ENCODE measurements at places on chromosomes 5 and 9.

DNA sequence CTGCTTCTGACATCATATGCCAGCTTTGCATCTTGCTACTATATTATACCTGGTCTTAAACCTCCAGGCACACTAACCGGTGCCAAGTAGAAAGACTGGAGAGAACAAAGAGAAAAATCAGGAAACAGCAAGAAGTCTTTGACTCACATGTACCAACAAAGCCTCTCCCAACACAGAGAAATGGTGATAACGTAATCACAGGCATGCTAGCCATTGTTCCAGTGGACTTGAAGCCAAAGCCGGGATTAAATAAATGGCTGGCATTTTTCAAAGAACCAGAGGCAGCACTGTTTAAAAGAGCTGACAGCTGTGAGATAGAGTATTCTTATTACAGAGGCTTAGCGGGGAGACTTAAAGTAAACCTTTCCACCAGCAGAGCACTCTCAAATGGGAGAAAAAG lies 148.4 kb upstream of the NFIL3 start:
- no peak for DNase-seq

DNA sequence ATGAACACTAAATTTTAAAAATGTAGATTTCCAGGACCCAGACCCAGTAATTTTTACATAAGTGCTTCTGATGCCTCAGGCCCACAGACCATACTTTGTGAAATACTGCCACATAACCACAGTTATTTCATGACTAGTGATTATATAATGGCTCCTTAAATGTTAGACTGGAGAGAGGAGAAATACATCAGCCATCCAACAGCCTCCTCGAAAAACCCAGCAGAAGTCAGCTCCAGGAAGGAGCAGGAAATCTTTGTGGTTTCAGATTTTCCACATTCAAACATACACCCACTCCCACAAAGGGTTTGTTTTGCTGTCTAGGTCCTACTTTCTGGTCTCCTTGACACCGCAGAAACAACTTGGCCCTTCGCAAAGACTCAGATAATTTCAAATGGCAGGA lies 455.2 kb downstream of the DTWD2 start:
- DNase-seq = no peak

GRCh38 chr9:76510041-76510440 lies 51.1 kb downstream of the GCNT1 start:
- DNase-seq = no peak

GRCh38 chr9:135902655-135903357 lies 4.5 kb downstream of the CAMSAP1 start:
- no peak for DNase-seq

DNA sequence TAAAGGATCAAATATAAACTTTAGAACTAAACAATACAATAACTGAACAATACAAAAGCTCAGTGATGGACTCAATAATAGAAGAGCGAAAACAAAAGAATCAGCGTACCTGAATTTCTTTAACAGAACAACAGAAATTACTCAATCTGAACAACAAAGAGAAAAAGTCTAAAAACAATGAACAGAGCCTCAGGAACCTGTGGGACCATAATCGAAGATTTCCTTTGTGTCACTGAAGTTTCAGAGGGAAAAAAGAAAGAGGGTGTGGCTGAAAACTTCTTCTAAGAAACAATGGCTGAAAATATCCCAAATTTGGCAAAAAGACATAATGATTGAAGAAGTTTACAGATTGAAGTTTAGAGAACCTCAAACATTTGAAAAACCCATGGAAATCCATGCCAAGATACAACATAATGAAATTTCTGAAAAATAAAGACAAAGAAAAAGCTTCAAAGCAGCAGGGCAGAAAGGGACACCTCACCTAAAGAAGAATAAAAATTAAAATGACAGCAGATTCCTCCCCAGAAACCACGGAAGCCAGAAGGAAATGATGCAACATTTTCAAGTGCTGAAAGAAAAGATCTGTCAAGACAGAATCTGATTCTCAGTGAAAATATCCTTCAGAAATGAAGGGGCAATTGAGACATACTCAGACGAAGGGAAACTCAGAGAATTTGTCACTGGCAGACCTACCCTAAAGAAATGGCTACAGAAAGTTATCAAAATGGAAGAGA lies 288.8 kb downstream of the ARL15 start:
- DNase-seq = no peak

- DNase-seq = no peak
These were observed 236.3 kb downstream of the CSNK1G3 start for GRCh38 chr5:123748239-123748638.

DNA sequence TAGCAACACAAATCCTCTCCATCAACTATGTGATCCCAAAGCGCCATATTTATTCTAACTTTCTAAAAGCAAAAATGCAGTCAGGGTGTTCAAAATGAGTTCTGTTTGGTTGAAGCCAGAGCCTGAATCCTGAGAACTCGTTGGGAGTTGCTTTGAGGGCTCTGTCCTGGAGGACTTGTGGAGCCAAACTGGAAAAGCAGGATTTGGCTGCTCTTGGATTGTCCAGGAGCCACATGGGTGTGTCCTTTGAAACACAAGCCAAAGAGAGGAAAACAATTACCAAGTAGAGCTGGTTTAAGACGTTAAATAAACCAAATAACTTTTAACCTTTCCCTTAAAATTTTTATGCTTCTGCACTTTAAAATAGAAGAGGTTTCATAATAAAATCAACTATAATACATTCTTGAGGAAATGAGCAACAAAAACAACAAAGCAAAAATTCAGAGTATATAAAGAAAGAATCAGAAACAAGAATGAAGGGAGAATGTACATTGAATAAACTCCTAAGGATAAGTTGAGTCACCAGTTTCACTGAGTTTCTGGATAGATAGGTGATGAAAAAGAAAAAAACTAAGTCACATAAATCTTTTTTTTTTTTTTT lies 13.5 kb downstream of the C5orf46 start:
- no peak for DNase-seq

DNA sequence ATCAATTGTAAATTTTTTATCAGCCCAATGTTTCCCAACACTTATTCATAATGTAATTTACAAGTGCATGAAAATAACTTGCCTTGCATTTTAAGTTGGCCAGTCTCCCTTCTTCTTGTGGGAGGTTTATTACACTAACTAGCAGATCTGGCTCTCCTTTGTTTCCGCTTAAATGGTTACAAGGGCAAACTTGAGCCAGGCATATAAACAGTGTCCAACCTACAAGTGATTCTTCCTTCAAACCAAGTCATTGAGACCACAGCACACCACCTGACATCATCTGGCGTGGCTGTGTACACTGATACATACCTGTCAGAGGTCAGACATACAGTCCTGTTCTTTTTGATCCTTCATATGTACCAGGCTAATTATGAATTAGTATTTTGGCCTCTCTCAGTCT lies 80.1 kb downstream of the ALDH1A1 start:
- no peak for DNase-seq

DNA sequence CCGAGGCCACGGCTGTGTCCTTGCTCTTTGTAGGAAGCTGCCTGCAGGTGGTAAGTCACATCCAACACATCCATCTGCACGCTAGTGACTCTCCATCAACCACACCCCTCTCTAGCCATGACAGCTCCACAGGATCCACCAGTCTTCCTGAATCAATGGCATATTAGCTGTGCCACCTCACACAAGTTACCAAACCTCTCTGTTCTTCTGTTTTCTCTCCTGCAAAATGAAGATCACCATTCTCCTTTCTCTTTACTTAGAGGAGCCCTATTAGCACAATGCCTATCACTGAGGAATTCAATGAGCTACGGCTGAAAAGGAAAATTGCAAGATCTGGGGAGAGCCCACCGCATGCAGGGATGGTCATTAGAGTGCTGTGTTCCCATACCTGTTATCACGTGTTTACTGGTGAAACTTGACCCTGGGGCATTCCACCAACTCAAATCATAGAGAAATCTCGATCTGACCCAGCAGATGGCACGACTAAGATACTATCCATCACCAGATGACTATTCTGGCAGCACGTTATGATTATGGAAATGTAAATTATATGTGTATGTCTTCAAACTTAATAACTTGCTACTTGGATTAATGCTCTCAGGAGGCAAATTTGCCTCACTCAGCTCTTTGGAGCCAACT lies 20.9 kb downstream of the WHRN start:
- no peak for DNase-seq

- no peak for DNase-seq
These were observed 3.6 kb downstream of the GOLPH3 start for GRCh38 chr5:32170303-32171151.

DNA sequence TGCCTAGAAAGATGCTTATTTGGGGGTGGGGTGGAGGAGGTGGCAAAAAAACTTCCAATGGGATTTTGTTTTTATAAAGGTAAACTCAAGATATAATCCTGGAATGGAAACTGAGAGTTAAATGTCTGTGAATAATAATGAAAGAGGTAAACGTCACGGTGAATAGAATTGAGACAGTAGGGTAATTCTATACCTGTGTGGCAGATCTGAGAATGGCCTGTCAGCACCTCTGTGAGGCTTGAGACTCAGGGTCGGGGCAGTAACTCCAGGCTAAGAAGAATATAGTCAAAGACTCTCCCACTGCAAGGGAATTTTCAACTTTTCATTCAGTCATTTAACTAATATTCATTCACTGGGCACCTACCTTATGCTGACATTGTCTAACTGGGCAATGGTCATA lies 581.2 kb upstream of the ZNF608 start:
- no peak for DNase-seq

- DNase-seq = no peak
These were observed 96.4 kb upstream of the SELENOP start for GRCh38 chr5:42908086-42908485.

DNA sequence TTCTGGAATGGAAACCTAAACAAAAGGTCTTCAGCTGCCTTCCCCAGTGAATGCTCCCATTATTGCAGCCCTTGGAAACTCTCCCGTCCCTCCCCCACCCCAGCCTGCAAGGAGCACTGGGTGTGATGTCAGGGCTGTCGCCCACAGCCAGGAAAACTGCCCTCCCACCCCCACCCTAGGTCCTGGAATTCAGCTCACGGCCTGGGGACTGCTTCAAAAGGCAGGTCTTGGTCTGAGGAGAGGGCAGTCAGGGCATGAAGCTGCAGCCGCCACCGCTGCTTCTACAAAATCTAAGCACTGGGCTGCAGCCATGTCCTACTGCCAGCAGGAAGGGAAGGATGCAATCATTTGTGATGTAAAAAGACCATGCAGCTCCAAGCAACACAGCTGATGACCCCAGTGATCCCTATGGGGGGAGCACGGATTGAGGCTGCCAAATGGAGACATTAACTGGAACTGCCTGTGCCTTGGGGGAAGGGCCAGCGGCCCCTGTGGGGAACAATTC lies 11.4 kb downstream of the GRHPR start:
- DNase-seq = no peak

DNA sequence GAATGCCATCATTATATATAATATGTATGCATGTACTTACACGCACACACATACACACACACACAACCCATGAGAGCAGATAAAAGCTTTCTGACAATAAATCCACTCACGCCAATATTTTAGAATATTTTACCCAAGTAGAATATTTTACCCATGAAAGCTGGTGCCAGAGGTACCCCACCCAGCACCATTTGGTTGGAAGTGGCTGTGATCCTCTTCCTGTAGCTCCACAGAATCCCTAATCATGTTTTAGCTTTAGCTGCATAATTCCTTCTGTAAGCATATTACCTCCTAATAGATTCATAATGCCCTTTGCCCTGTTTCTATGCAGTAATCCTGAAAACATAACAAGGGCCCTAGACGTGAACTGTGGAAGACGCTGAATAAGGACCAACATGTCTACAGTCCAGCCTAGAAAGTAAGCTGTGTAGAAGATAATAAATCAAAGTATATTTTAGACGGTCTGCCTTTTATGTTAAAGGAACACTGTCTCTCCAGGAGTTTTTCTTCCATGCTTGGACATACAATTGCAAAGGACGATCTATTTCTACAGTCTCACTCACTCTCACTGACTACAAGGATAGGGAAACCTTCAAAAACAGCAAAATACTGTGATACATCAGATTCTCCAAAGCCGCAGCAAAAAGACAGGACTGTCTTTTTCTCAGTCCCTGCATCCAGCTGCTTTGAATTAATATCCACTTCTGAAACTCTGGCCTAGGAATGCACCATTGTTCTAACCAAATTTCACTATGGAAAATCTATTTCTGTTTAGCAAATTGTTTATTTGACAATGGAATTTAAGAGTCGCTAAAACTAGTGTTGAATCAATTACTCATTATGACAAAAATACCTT lies 98.2 kb downstream of the USP20 start:
- no peak for DNase-seq

DNA sequence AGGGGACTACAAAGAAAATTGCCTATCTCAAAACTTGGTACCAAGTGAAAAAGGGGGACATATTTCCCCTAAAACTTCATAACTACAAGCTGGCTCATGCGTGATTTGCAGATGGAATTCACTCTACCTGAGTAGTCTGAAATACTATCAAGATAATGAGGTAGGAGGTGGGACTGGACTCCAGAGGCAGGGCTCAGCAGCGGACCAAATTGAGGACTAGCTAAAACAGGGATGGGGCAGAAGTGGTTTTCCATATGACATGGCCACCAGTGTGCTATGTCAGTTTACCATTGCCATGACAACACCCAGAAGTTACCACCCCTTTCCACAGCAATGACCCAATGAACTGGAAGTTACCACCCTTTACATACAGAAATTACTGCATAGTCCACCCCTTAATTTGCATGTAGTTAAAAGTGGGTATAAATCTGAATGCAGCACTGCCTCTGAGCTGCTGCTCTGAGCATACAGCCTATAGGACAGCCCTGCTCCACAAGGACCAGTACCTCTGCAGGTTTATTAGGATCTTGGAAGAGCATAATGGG lies 30.4 kb upstream of the TESK1 start:
- no peak for DNase-seq

- DNase-seq = no peak
These were observed 84.3 kb upstream of the PPP2R2B start for GRCh38 chr5:146962801-146963355.

DNA sequence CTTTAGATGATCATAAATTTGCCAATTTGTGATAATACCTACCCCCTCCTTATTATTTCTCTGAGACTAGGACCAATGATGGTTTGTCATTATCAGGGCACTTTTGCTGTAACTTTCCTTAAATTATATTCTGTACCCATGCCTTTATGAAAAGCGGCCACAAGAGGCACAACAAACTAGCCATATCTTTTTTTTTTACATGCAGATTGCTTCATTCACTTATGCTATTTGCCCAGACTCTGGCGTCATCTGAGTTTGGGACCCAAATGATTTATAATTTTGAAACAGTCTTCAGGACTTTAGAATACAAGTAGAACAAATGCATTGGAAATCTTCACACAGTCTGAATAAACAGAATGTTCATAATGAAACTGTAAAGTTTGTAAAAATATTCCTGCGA lies 408.1 kb downstream of the MAT2B start:
- no peak for DNase-seq
